ENCODE measurements at places on chromosomes 13 and 19.
A peak's percentile ranks its signal among the peaks of the same experiment; 100 is the strongest.

DNA sequence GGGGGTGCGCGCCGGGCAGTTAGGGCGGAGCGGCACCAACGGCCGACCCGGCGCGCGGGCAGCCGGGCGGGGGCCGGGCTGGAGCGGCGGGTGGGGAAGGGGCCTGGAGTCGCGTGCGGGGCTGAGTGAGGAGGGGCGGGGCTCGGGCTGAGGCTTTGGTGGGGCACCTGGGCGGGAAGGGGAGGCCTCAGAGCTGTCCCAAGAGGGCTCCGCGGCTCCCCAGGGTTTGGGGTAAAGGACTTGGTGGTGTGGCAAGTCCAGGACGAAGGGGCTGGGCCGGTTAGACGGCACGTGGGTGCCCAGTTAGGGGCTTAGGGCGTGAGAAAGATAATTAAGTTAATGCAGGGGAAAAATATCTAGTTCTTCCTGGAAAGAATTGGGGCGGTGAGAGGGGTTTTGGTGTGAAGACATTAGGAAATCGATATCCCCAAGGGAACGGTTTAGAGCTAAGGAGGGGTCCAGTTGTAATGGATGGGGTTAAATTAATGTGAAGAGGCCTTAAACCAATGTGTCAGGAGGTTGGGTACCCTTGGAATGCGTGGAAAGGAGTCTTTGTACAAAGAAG, 496 bp downstream of the ZNF574 start:
- no peak for DNase-seq

DNA sequence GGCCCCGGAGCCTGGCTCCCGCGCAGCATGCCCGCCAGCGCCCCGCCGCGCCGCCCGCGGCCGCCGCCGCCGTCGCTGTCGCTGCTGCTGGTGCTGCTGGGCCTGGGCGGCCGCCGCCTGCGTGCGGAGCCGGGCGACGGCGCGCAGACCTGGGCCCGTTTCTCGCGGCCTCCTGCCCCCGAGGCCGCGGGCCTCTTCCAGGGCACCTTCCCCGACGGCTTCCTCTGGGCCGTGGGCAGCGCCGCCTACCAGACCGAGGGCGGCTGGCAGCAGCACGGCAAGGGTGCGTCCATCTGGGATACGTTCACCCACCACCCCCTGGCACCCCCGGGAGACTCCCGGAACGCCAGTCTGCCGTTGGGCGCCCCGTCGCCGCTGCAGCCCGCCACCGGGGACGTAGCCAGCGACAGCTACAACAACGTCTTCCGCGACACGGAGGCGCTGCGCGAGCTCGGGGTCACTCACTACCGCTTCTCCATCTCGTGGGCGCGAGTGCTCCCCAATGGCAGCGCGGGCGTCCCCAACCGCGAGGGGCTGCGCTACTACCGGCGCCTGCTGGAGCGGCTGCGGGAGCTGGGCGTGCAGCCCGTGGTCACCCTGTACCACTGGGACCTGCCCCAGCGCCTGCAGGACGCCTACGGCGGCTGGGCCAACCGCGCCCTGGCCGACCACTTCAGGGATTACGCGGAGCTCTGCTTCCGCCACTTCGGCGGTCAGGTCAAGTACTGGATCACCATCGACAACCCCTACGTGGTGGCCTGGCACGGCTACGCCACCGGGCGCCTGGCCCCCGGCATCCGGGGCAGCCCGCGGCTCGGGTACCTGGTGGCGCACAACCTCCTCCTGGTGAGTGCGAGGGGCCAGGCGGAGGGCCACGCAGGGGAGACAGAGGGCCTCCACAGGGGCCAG, at the start of gene KL:
Gene KL, plus strand, starts transcription at position 10 of the 909 bp plus-strand sequence. Its CDS starts 18 bp downstream, at position 28.
- no peak for DNase-seq

DNA sequence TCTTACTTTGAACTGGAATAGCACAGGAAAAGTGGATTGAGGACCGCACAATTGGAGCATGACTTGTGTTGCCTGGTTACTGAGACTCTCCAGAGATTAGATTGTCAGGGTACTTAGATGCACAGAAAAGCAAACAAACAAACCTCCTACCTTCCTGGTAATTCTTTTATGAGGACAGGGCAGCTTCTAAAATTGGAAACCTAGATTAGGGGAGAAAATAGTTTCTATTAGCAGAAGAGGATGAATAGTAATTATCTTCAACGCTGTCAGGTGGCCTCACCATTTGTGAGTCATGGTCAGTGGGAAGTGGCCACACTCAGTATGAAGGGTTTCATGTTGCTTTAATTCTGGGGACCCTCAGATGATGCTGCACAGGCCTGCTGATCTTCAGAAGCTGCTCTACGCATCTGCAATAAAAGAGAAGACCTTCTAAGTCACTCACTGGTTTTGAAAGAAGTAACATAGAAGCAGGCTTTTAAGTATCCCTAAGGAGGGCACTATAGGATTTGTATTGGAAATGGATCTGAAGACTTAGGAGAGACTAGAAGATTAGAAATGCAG, 106.8 kb downstream of the LACC1 start:
- no peak for DNase-seq

DNA sequence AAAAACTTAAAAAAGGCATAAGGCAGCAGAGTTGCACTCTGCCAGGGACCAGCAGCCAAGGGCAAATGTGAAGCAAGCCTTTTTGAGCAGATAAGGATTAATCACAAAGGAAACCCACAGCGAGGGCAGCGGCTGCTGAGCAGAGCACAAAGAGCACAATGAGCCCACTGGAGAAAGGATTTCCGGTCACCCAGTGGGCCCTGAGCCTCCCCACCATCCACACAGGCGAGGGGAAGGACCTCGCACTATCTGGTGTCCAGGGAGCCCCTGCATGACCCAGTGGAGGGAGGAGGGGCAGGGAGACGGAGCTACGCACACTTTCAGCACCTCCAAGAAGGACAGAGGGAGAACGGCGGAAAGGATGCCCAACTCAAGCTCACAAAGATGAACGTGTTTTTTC, 40.0 kb downstream of the COL4A1 start:
- peak; percentile 34 for DNase-seq

- DNase-seq = no peak
These were observed 19.2 kb downstream of the RYR1 start for GRCh38 chr19:38452430-38453366.

DNA sequence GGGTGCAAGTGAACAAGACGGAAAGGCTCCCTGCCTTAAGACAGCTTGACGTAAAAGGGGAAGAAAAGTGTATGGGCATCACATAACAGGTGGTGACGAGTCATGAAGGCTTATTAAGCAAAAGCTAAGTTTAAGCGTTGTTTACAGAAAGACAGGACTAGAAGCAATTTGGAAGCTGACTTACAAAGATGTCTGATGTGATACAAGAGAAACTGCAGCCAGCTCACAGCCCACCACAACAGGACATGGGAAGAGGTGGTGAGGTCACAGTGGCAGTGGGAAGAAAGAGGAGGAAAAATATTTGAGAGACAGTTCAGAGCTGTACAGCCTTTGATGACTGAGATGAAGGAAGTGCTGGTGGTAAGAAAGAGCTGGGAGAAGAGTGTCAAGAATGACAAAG, 181.6 kb downstream of the KLF12 start:
- no peak for DNase-seq

- DNase-seq = no peak
These were observed 265.3 kb downstream of the MZT1 start for GRCh38 chr13:72462166-72462565.

- DNase-seq = no peak
These were observed 3.7 kb upstream of the MTRF1 start for GRCh38 chr13:41267106-41267505.

DNA sequence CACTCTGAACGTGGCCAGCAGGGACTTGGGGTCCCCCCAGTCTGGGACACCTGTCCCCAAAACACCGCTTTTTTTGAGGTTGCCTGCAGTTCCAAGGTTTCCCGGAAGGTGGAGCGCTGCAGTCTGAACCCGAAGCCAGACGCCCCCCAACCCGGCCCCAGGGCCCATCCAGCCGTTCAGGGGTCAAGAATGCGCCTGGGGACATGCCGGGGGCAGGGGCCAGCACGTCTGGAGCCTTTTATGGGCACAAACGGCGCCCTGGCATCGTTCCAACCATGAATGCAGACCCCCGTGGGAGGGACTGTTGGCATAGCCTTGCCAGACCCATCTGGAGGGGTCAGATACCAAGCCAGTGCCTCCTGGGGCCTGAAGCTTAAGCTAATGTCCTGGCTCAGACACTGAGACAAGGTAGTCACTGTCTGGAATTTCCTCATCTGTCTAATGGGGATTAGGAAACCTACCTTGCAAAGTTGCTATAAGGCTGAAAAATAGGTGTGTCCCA, 6.9 kb downstream of the S1PR5 start:
- DNase-seq = no peak

DNA sequence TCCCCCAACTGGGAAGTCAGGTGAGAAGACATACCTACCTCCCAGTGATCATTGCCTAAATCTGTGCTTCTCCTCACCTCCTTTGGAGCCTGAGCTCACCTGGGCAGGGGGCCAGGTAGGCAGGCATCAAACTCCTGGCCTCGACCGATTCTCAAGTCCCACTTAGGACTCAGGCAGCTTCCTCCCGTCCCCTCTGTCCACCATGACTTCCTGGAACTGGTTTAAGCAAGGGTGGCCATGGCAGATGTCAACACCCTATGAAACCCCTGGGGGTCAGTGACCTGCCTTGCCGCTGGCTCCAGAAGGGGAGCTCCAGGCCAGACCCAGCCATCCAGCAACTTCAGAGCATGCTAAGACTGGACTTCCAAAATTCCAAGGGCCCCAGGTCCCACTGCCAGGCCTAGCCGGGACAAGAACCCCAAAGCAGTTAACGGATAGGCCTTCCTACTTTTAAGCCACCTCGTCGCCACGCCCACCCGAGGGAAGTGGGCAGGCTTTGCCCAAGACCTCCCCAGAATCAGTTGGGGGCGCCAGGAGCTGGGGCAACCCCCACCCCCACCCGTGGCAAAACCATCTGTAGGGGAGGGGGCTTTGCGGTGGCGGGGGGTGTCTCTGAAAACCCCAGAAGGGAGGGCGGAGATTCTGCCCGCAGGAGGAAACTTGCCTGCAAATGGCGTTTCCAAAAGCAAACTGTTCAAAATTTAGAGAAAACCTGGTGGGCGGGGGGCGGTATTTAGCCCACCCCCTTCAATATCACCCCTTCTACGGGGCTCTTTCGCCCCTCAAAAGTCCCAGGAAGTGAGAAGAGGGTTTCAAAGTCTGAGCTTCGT, 657 bp downstream of the PLIN3 start:
- peak; percentile 66 for DNase-seq

DNA sequence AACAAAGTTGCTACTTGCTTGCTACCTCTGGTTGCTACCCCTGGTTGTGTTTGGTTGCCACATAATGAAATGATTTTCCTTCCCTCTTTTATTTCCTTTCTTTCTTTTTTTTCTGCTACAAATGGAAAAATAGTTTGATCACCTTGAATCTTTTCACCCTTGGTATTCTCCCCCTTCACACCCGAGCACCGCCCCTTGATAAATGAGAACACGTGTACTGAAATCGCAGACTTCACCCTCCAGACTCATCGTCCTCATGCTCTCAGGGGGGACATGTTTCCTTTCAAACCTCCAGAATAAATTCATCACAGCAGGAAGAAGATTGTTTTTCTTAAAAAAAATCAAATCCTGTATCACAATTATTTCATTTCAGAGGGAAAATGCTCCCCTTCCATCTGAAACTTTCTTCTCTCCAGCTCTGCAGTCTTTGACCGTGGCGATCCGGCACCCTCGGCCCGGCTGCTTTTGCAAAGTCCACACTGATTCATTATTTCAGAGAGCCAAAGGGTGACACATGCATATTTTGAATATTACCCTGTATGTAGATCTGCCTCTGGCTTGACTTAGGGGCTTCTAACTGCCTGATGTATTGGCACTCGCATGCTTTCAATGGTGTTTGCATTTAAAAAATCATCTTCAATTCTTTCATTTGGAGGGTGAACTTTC, 222.6 kb upstream of the MAB21L1 start:
- DNase-seq = no peak

DNA sequence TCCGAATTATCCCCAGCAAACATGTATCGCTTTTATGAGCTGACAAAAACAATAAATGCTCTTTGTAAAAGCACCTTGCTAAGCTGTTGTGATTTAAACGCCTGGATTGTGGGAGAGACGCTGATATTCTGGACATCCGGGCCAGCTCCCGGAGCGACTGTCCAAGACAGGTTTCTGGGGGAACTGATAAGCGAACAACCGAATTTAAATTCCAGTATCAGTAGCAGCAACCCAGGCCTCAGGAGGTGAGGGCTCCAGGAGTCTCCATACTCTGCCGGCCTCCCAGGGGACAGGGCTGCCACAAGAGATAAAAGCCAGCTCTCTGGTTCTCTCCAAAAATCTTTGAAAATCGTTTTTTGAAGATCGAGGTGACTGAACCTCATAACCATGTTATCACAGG, 50.3 kb upstream of the VSTM2B start:
- no peak for DNase-seq

DNA sequence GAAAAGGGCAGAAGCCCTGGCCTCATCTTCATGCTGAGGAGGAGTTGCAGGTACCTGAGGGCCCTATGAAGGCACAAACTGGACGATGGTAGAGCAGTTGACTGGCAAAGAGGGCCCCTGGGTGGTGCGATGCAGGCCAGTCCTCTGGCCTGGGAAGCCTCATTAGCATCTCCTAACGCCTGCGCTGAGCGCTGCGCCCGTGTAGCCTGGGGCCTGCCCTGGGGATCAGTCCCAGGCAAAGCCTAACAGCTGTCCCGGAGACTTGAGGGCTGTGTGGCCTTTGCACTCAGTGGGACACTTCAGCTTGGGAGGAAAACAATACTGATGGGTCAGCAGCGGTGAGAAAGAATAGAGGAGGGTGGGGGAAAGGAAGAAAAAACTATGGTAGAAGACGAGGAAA, 187.7 kb downstream of the RAP2A start:
- DNase-seq = no peak
